Osteocyte (in vitro differentiated cells): ENCODE measurements at places on chromosomes 1 and 21. TPM values are rescaled to one million over a fixed set of nuclear protein-coding genes. Genes with fewer than 3 reads are reported as not detected.

COL6A1 gene
- total RNA-seq: 1,503 and 1,582 TPM in 2 replicates

OR14K1 gene
- not detected in 2 replicates for total RNA-seq

DENND2D gene
- not detected in 2 replicates for total RNA-seq

TMIGD3 gene
- total RNA-seq: not detected in 2 replicates

DIPK1A gene
- 6.3 and 6.7 TPM in 2 replicates for total RNA-seq

FCGR2B gene
- not detected in 2 replicates for total RNA-seq

CLEC20A gene
- not detected in 2 replicates for total RNA-seq

GJB3 gene
- not detected in 2 replicates for total RNA-seq

ADGRL2 gene
- total RNA-seq: 76.3 and 82.6 TPM in 2 replicates

COL9A2 gene
- 2.1 and 2.7 TPM in 2 replicates for total RNA-seq

MCOLN3 gene
- 0.34 TPM in 1 of 2 replicates, not detected in the other for total RNA-seq

SH2D1B gene
- total RNA-seq: not detected in 2 replicates

NCF2 gene
- total RNA-seq: not detected in 2 replicates

ATP6V1G3 gene
- not detected in 2 replicates for total RNA-seq

DNA sequence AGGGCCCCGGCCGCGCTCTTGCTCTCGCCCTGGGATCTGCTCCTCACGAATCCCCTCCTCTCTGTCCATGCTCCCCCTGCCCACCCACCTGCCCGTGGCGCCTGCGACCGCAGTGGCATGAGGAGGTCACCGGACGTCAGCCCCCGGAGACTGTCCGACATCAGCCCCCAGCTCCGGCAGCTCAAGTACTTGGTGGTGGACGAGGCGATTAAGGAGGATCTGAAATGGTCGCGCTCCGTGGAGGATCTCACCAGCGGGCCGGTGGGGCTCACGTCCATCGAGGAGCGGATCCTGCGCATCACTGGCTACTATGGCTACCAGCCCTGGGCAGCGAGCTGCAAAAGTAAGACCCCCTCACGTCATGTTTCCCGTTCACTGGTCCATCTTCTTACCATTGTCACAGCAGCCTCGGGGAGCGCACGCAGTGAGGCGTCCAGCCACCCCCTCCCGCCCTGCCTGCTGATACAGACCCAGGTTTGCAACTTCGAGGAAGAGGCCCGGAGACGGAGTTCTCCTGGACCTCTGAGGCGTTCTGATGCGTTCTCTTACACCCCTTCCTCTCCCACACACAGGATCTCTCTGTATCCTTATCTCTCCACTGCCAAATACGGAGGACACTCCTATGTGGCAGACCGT lies 1.1 kb downstream of the SLC35F3 start:
- DNase-seq: no peak

DNA sequence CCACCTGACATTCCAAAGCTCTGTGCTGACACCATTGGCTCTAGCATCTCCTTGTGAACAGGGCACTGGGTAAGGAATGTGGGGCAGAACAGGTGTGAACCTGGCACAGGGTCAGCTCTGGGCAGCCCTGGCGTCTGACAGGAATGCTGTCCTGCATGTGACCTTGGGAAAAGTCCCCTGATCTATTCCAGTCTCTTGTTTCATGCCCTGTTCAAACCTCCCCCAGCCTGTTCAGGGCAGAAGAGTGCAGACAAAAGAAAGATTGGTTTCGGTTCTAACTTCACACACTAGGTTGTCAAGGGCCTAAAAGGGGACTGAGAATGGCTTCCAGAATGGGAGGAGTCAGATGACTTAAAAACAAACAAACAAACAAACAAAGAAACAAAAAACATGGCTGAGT lies 27.6 kb upstream of the SDHB start:
- DNase-seq: no peak

DNA sequence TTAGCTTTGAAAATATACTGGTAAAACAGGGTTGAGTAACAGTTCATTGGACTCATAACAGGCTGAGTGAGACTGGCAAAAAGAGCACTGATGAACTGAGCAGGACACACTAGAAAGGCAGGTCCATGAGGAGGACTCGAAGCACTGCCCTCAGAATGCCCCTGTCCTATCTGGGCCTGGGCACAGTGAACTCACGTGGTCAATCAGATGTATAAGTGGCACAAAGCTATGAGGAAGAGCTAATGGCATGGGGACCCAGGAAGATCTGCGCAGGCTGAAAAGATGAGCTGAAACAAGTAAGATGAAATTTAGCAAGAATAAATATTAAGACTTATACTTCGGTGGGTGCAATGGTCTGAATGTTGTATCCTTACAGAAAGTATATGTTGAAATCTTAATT lies 9.2 kb upstream of the RGS7 start:
- no peak for DNase-seq

DNA sequence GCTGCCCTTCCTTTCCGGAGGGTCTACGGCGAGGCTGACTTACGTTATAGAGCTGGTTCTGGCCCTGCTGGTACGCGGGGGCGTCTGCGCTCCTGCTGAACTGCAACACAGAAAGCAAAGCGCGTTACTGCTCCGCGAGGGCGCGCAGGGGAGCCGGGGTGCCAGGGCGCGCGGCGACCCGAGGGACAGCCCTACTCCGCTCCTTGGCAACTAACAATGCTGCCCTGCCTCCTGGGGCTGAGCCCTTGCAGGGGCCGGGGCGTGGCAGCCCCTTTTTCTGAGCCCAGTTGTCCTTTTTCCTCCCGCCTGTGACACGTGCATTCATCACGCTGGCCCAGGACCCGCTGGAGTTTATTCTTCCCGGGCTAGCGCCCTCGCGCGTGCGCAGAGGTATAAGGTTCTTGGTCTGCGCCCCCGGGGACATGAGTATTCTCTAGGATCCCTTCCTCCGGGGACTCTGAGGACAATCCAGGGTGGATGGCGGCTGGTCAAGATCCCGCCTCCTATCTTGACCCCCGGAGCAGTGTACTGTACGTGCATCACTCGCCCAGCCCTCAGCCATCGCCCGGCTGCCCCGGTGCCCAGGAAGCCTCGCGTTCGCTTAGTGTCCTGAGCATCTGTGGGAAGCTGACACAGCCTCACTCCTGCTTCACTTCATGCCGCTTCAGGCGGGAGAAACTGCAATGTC lies 78.9 kb downstream of the CD247 start:
- peak; percentile 71 for DNase-seq

GRCh38 chr1:188463919-188464318 lies 1635.2 kb downstream of the PLA2G4A start:
- DNase-seq: no peak

GRCh38 chr1:184388971-184389370 lies 2.1 kb downstream of the C1orf21 start:
- DNase-seq: no peak

- DNase-seq: no peak
Measured at GRCh38 chr21:14787312-14787711, 241.2 kb upstream of the SAMSN1 start.

- DNase-seq: no peak
Measured at GRCh38 chr1:157993147-157993917, at the start of gene KIRREL1. Gene KIRREL1 (plus strand): TSS chr1:157993645. CDS start chr1:157993677, 32 bp downstream.

DNA sequence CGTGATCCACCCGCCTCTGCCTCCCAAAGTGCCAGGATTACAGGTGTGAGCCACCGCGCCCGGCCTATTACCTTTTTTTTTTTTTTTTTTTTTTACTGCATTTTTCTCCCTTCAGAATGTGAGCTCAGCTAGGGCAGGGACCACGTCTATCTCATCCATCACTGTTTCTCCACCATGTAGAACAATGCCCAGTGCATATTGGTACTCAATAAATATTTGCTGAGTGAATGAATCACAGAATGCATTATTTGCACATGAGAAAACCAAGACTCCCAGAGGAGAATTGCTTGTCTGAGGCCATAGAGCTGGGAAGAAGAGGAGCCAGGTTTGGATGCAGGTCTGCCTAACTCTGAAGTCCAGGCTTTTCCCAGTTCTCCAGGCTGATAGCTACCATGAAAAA lies 8.2 kb upstream of the SLC9A1 start:
- DNase-seq: no peak

DNA sequence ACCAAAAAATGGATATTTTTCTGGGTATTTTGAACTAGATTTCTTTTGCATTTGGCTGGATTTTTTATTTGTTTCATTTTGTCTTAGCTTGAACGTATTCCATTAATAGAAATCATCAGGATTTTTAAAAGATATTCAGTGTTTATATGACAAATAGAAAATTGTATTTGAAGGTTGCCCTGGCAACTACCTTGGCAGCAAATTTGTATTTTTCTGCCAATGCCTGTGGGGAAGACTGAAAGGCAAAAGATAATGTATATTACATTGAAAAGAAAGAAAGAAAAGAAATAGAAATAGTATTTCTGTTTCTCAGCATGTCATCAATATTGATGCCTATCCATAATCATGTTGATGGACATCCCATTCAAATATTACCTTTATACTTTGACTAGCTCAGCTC lies 16.8 kb downstream of the VCAM1 start:
- no peak for DNase-seq

- DNase-seq: no peak
Measured at GRCh38 chr1:205144046-205144720, 22.4 kb upstream of the RBBP5 start.

DNA sequence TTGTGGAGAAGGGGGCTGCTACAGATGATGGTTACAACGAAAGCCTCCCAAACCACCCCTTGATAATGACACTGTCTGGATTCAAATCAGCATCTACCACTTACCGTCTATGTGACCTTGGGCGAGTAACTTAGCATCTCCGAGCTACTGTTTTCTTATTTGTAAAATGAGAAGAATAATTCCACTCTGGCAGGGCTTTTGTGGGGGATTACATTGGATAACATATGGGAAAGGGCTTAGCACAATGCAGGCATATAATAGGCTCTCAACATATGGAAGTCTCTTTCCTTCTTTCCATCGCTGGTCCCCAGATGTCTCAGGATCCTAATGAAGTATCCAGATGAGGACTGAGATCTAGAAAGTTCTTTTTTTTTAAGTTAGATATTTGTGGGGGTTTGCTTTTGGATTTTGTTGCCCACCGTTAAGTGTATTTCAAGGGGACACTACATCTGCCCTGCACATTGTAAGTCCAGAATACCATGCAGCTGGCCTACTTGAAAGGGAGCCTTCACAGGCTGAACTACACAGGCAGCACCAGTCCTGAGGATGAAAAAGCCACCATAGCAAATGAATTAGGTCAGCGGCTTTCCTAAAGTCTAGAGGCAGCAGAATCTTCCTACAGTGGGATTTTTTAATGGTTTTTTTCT lies 172.2 kb upstream of the IRF2BP2 start:
- DNase-seq: no peak

DNA sequence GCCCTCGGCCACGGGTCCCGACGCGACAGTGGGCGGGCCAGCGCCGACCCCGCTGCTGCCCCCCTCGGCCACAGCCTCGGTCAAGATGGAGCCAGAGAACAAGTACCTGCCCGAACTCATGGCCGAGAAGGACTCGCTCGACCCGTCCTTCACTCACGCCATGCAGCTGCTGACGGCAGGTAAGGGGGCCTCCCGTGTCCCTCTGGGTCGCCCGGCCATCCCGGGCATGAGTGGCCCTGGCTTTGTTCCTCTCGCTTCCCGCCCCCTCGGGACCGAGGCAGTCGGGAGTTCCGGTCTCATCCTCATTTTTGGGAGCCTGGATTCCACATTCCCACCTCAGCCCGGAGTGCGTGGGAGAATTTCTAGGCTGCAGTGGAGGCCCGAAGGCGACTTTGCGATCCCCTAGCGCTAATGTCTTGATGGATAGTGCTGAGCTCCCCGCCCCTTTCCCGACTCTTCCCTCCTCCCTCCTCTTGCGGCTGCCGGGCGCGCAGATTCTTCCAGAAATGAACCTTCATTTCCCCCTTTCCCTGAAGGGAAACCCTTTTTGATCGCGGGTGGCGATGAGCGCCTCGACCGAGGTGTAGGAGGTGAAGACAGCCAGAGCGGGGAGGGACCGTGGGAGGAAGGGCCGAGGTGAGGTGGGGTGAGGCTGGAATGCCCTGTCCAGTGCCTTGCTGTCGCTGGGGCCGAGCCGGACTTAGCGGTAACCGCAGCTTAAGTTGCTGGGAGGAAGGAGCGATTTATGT lies 705 bp downstream of the KHDRBS1 start:
- peak; percentile 84 for DNase-seq

- DNase-seq: peak; percentile 94
Measured at GRCh38 chr1:25022361-25023189, 92.5 kb upstream of the RUNX3 start.

DNA sequence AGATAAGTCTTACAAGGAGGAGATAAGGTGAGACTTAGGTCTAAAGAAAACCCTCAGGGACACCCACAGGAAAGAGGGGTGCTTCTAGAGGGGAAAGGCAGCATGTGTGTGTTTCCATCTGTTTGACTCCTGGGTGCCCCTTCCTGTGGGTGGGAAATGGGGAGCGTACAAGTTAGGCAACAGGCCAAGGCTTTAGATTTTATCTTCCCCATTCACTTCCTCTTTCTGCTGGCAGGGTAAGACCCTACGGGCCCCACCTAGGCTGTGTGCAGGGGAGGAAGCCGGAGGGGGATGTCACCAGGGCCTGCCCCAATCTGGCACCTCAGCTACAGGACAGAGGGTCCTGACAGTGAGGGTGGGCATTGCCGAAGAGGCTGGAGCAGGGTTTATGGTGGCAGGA lies 2.5 kb upstream of the OLIG1 start:
- no peak for DNase-seq

GRCh38 chr21:31560479-31560878 lies 99.0 kb upstream of the SOD1 start:
- no peak for DNase-seq

DNA sequence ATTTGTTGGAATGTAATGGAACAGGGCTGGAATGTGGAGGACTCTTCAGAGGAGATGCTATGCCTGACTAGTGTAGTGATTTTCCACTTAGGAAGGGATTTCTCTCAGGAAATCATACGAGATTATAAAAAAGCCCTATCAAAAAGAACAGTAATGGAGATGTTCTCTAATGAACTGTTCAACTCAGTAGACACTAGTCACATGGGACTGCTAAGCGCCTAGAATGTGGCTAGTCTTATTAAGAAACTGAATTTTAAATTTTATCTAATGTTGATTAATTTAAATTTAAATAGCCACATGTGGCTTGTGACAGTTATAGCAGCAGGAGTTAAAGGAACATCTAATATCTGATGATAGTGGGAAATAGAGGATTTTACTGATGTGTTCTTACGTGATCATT lies 94.0 kb downstream of the SLC35F3 start:
- DNase-seq: no peak

DNA sequence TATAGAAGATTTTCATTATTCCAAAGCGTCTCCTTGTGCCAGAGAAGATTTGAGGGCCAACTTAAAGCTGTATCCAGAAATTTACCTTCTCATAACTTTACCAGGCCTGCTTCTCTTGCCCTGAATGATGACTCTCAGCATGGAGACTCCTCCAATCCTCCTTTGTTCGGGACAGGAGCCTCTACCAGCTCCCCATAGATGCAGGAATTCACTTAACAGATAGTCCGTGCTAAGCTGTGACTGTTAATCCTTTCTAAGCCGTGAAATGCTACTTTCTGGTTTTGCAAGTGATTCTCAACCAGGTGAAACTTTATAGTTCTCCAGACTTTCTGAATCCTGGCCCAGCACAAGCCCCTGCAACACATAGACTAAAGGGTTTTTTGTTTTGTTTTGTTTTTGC lies 31.8 kb upstream of the KCND3 start:
- DNase-seq: no peak

GRCh38 chr1:159171688-159172501 lies 480 bp downstream of the CADM3 start:
- DNase-seq: no peak

DNA sequence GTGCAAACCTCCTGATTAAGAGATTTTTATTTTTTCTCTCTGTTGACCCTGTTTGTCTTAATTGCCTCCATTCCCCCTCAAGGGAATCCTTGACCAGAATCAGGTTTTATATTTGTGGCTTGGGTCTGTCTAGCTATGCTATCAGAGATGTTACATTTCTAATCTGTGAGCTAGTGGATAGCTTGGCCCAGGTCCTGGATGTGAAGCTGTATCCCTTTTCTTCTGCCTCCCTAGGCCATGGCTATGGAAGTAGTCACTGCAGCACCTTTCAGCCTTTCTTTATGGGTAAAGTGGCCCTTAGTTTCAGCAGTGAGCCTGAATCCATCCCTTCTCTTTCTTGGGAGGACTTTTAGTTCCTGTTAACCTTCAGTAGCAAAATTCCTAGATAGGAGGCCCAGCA lies 17.0 kb upstream of the ANGEL2 start:
- no peak for DNase-seq
